Diencephalon (tissue), 1 donor: ENCODE measurements at places on chromosomes 3 and 15. TPM values are rescaled to one million over a fixed set of nuclear protein-coding genes. Genes with fewer than 3 reads are reported as not detected.

Gene C15orf61
- 24.7 TPM for total RNA-seq

Gene GOLGA8G
- not detected for total RNA-seq

Gene EPHA6
- total RNA-seq, result 83.7 TPM

Gene KLHL24
- total RNA-seq, result 180 TPM

Gene IGF2BP2
- total RNA-seq, result 19.6 TPM

Gene CCDC80
- 10.4 TPM for total RNA-seq

Gene GRAMD1C
- total RNA-seq, result 10.8 TPM

Gene BUB1B
- total RNA-seq, result 22.6 TPM

Gene C3orf22
- not detected for total RNA-seq

Gene GOLGA8S
- 0.23 TPM for total RNA-seq

Gene SLC6A11
- 108 TPM for total RNA-seq

Gene GPR62
- 0.46 TPM for total RNA-seq

Gene ZNF501
- 22.4 TPM for total RNA-seq

Gene LTK
- 0.23 TPM for total RNA-seq

Gene GABRR3
- not detected for total RNA-seq

Gene ROBO2
- 411 TPM for total RNA-seq

Gene TXNRD3
- 15.7 TPM for total RNA-seq

Gene CASR
- 0.69 TPM for total RNA-seq

Gene SLC2A2
- total RNA-seq, result not detected

Gene ITPKA
- 0.69 TPM for total RNA-seq

Gene CEMIP
- 3.9 TPM for total RNA-seq

Gene RAD54L2
- total RNA-seq, result 25.8 TPM

Gene PRR20G
- not detected for total RNA-seq

Gene IL20RB
- 0.92 TPM for total RNA-seq

Gene CCR8
- not detected for total RNA-seq

Gene ALCAM
- total RNA-seq, result 181 TPM

Gene ADGRG7
- not detected for total RNA-seq

Gene GABRB3
- total RNA-seq, result 141 TPM

Gene RHOA
- total RNA-seq, result 200 TPM

Gene CCDC54
- not detected for total RNA-seq

Gene CCNDBP1
- 31.1 TPM for total RNA-seq

Gene KIF15
- 13.4 TPM for total RNA-seq

Gene OR4F15
- total RNA-seq, result not detected

Gene MUSTN1
- total RNA-seq, result not detected

Gene CYP8B1
- total RNA-seq, result not detected

Gene ACSBG1
- total RNA-seq, result 9.9 TPM

Gene EPHB3
- 20.5 TPM for total RNA-seq

Gene GOLGA8T
- 0.69 TPM for total RNA-seq

Gene CD86
- 1.8 TPM for total RNA-seq

Gene CACNA1D
- total RNA-seq, result 30.9 TPM

Gene SNTN
- total RNA-seq, result 2.3 TPM

Gene KNG1
- not detected for total RNA-seq

Gene MCTP2
- total RNA-seq, result 3.2 TPM

Gene NEK11
- 44.1 TPM for total RNA-seq

Gene MLF1
- 72.9 TPM for total RNA-seq

Gene CELSR3
- total RNA-seq, result 30.4 TPM

Gene WDR72
- 0.46 TPM for total RNA-seq

Gene DPPA4
- total RNA-seq, result 2.1 TPM

Gene AADAC
- not detected for total RNA-seq

Gene ITGA11
- total RNA-seq, result 0.92 TPM

Gene CYP1A2
- not detected for total RNA-seq

Gene CHRNA5
- 7.6 TPM for total RNA-seq

Gene TMIE
- 1.6 TPM for total RNA-seq

Gene MYO5A
- 190 TPM for total RNA-seq

Gene CFAP92
- 6.5 TPM for total RNA-seq

Gene NOX5
- total RNA-seq, result 0.23 TPM

Gene RTP1
- 3.2 TPM for total RNA-seq
